Activated CD8-positive, alpha-beta memory T cell treated with anti-CD3 and anti-CD28 coated beads for 1 hour (primary cell): ENCODE measurements at places on chromosomes 7 and 10.

DNA sequence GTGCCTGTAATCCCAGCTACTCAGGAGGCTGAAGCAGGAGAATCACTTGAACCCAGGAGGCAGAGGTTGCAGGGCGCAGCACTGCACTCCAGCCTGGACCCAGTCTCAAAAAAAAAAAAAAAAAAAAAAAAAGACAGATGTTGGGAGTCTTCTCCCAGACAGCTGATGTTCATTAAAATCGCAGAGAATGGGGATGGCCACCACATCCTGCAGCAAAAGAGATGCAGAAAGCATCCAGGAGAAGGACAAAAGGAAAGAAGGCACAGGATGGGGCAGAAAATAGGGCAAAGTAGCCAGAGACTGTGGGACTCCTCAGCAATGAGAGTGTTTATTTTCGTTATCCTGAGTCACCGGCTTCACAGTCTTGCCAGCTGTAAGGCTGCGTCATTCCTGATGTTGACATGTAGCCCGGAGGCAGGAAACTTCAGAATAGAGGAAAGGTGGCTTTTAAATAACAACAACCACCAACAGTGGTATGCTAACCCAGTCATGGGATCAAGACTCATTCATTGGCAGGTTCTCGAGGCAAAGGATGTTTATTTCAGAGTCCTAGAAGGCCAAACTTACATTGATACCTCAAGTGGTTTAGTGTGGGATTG lies 149.5 kb upstream of the SVIL start:
- no peak for DNase-seq

DNA sequence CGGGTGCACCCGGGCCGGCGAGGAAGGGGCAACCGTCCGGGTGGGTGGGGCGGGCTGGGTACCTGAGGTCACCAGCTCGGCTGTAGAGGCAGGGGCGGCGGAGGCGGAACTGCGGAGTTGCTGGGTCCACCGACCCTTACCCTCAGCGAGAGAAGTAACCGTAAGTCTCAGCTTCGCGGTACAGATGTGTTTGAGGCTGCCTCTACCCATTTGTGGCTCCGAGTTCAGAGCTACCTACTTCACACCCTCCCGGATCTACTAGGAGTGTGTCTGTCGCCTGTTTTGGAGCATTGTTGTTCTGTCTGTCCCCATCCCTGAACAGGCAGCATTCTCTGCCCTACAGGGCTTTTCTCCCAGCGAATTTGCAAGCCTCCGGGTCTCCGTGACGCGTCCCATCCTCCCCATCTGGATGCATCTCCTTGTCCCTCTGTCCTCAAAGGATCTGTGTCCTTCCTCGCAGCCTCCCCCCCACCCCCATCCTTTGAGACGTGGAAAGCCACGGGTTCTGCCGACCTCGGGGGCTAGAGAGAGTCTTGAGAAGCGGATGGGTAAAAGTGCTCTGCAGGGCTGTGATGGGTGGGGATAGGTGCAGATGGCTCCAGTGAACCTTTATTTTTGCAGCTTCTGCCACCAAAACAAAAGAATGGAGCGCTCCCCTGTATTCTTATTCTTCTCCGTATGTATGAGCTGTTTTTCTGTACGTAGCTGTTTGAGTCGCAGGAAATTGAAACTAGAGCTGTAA lies 757 bp downstream of the ANKIB1 start:
- DNase-seq, result peak; percentile 5

GRCh38 chr7:8161364-8161828 lies 100.6 kb downstream of the ICA1 start:
- DNase-seq, result no peak

GRCh38 chr7:17279061-17279460 lies 19.4 kb upstream of the AHR start:
- no peak for DNase-seq

- DNase-seq, result no peak
These were observed 150.4 kb downstream of the TAX1BP1 start for GRCh38 chr7:27890205-27890849.

DNA sequence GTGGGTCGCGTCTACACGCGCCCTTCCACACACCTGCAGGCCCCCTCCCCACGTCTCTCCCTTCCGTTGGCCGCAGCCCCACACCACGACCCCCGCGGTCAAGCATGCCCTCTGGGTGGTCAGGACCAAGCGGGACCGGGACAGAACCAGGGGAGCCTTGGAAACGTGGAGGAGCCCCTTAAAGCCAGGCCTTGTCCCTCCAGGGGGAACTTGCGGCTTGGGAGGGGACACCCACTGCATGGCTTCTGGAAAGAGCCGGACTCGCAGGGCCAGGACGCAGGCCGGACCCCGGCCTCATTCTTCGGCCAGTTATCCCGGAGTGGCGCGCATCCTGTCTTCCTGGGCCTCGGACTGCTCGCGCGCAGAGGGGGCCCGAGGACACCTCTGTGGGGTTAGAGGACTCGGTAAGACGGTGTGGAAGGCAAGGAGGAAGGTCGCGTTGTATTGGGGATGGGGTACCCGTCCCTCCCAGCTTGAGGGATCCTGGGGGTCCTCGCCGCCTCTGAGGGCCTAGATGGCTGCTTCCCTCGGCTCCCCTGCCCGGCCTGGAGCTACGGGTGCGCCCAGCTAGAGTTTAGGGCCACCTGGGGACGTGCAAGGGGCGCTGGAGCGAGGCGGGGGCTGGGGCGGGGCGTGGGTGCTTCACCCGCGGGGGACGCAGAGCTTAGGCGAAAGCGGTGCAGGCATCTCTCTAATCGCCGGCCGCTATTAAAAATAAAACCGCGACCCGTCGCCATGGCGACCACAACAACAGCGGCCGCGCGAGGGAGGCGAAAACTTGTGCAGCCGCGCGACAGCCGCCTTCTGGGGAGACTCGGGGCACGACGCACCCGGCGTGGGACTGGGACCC lies 1.8 kb upstream of the PDGFA start:
- DNase-seq, result no peak
